Calu3 (cell line): ENCODE measurements at places on chromosomes 7 and 10.

DNA sequence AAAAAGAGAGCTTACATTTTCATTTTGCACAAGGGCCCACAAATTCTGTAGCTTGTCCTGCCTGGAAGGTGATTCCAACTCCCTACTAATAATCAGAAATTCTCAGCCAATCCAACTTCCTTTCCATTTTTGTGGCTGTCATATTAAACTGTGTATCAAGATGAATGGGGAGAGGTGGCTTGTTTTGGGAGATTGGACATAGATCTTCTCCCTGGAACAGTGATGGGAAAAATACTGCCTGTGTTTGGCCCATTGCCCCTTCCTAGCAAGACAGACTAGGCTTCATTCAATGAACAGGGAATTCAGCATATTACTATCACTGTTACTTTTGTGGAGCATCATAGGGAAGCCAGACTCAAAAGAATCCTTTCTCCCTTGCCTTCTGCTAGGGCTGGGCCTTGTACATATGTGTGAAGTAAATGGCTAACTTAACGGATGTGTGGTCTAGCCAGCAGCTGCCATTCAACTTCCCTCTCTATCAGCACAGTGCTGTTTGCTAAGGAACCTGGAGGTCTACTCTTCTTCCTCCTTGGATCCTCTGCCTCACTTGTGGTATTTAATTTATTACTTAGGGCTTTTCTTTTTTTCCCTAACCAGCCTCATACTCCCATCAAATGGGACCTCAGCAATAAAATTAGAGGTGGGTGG, 326.0 kb downstream of the BICC1 start:
- no peak overlapping the region for H3K27ac ChIP-seq
- H3K27me3 ChIP-seq: peaks cover 18% of the 10 kb centered on the region
- H3K36me3 ChIP-seq: no peaks in the 10 kb centered on the region
- no peak overlapping the region for H3K4me3 ChIP-seq
- H3K4me1 ChIP-seq: no peaks in the 10 kb centered on the region

- H3K4me3 ChIP-seq: peak overlapping the region; percentile 3
- H3K36me3 ChIP-seq: peaks cover 15% of the 10 kb centered on the region
- H3K27ac ChIP-seq: peak overlapping the region; percentile 51
- H3K4me1 ChIP-seq: peaks cover 69% of the 10 kb centered on the region
These were observed 51.5 kb upstream of the OSBPL3 start for GRCh38 chr7:25031432-25031831.

DNA sequence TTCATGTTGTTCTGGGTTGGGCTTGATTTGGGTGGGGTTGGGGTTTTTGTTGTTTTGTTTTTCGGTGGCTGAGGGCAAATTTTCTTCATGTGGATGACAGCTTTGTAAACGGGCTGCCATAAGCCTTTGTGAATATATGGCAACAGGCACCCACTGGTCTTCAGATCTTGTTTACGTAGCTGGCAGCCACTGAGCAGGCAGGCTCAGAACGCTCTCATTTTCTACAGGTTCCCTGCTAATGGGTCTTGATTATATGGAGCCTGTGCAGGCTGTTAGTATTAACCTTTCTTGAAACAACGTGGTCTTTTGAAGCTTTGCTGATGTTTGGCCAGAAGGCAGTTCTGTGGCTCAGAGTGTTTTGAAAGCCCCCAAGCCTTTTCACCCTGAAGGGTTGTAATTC, 199.7 kb downstream of the TNS3 start:
- H3K4me3 ChIP-seq: no peak overlapping the region
- peaks cover 41% of the 10 kb centered on the region for H3K4me1 ChIP-seq
- DNase-seq: no peak
- H3K36me3 ChIP-seq: peaks cover 11% of the 10 kb centered on the region
- H3K27me3 ChIP-seq: no peaks in the 10 kb centered on the region
- H3K27ac ChIP-seq: no peak overlapping the region

DNA sequence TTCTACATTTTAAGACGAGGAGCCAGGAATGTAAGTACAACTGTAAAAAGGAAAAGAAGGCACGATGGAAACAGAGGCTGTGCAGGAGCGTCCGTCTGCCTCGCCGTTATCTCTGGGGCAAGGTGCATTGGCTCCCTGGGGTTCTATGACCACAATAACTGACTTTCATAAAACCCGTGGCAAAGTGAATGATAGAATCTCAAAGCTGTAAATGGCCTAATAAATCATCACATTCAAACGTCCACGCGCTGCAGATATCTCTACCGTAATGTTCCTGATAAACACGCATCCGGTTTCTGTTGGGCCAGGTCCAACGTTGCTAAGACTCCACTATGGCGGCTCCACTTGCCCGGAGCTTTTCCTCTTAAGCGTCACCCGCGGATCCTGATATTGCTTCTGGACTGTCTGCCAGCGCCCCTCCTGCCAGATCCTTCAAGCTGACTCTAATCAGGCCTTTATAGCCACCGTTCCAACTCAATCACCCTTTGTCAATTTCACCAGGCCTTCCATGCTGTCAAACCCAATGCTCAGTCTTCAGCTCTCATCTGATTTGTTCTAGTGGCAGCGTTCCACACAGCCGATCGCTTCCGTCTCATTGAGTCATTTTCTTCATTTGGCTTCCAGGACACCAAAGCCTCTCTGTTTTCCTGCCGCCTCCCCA, 265.6 kb upstream of the FOXK1 start:
- peaks cover 53% of the 10 kb centered on the region for H3K27me3 ChIP-seq
- H3K27ac ChIP-seq: no peak overlapping the region
- peak overlapping the region; percentile 63 for H3K4me3 ChIP-seq
- H3K36me3 ChIP-seq: no peaks in the 10 kb centered on the region
- H3K4me1 ChIP-seq: peaks cover 13% of the 10 kb centered on the region

- peak; percentile 36 for DNase-seq
- peaks cover 11% of the 10 kb centered on the region for H3K4me1 ChIP-seq
- H3K4me3 ChIP-seq: no peak overlapping the region
- H3K27ac ChIP-seq: no peak overlapping the region
- H3K27me3 ChIP-seq: no peaks in the 10 kb centered on the region
These were observed 73.8 kb downstream of the OSBPL3 start for GRCh38 chr7:24905996-24906770.

DNA sequence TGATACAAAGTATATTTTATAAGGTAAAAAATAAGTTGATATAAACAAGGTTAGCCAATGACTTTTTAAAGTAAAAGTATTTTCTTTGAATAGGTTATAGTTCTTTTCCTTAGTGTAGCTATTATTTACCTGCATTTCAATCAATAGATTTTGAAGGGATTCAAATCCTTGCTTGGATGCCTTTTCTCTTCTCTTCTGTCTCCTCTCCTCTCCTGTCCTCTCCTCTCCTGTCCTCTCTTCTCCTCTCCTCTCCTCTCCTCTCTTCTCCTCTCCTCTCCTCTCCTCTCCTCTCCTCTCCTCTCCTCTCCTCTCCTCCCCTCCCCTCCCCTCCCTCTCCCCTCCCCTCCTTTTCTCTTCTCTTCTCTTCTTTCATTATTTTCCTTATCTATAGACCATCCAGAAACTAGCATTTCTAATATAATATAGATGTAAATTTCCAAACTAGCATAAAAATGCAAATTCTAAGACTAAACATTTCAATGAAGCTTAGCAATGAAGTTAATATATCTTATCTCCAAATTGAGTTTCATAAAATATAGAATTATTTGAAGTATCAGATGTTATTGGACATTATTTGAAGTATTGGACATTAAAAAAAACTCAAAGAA, 60.5 kb upstream of the PRKCQ start:
- no peaks in the 10 kb centered on the region for H3K4me1 ChIP-seq
- no peak overlapping the region for H3K4me3 ChIP-seq
- no peaks in the 10 kb centered on the region for H3K36me3 ChIP-seq
- H3K27ac ChIP-seq: no peak overlapping the region
- no peak for DNase-seq
- peaks cover 71% of the 10 kb centered on the region for H3K27me3 ChIP-seq
